Right renal pelvis (tissue), 4 donors: ENCODE measurements at places on chromosomes 6 and 20. TPM values are rescaled to one million over a fixed set of nuclear protein-coding genes. Genes with fewer than 3 reads are reported as not detected.

Gene CEP43
- polyA plus RNA-seq, result 27.2 TPM

Gene CAP2
- polyA plus RNA-seq, result 12.6 TPM

Gene MRAP2
- polyA plus RNA-seq, result 4.3 TPM

Gene SEMG1
- polyA plus RNA-seq, result not detected

Gene BPIFB1
- polyA plus RNA-seq, result not detected

Gene PERP
- polyA plus RNA-seq, result 28.5 TPM

Gene TREM1
- polyA plus RNA-seq, result not detected

Gene PNLDC1
- polyA plus RNA-seq, result 0.25 TPM

Gene EFCAB8
- polyA plus RNA-seq, result 0.09 TPM

Gene SLC17A4
- polyA plus RNA-seq, result 1.2 TPM

Gene SGK2
- 51.4 TPM for polyA plus RNA-seq

Gene RBBP8NL
- polyA plus RNA-seq, result 1.4 TPM

Gene COL9A3
- polyA plus RNA-seq, result 29.2 TPM

Gene RIN2
- polyA plus RNA-seq, result 38.0 TPM
